ENCODE measurements at places on chromosomes 11 and 22. TPM values are rescaled to one million over a fixed set of nuclear protein-coding genes. Genes with fewer than 3 reads are reported as not detected.

- DNase-seq, result no peak
These were observed 2.2 kb downstream of the GANAB start for GRCh38 chr11:62644220-62644619.

GRCh38 chr22:29049655-29050263 lies 11.9 kb downstream of the C22orf31 start:
- DNase-seq, result no peak

DNA sequence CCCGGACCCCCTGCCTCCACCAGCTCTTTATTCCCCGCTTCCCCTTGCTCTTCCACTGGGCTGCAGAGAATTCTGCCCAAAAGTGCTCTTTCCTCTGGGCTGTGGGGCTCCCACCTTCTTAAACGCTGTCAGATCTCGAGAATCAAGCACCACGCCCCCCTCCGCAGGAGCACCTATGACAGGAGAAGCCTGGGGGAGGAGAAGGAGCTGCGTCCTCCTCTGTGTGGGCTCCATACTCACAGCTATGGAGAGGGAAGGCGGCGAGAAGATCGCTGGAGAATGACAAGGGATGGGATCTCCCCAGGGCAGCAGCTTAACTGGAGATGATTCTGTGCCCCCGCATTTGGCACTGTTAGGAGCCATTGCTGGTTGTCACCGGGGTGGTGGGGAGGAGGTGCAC lies 19.7 kb downstream of the SHISAL1 start:
- no peak for DNase-seq

GRCh38 chr11:94803491-94803890 lies 35.3 kb downstream of the AMOTL1 start:
- DNase-seq, result no peak

DNA sequence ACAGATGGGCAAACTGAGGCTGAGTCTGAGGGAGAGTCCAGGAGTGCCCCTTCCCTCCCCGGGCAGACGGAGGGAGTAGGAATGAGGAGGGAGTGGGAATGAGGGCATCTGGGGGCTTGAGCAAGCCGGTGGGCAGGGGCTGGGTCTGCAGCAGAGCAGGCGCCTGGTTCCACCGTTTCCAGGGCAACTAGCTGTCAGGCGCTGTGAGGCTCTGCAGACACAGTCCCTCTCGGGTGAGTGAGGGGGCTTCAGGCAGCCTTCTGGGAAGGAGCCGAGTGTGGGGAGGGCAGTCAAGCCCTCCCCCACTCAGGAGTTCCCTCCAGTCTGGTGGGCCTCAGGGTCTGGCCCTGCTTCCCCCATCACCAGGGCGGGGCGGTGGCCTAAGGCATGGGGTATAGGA lies 19.0 kb downstream of the TMEM258 start:
- DNase-seq, result no peak

DNA sequence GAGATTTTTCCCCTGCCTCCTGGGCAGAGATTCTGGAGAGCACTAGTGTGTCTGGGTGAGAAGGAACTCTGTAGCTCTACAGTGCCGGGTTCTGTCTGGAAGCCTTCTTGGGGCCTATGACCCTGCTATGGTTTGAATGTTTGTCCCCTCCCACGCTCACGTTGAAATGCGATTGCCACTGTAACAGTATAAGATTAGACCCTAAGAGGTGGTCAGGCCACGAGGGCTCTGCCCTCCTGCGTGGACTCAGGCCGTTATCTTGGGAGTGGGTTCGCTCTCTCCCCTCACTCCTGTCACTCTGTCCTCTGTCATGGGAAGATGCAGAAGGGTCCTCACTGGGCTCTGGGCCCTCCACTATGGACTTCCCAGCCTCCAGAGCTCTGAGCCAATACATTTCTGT lies 3.5 kb downstream of the AP5B1 start:
- DNase-seq, result peak; percentile 62

- DNase-seq, result no peak
These were observed 541.2 kb upstream of the API5 start for GRCh38 chr11:42770444-42771065.

DNA sequence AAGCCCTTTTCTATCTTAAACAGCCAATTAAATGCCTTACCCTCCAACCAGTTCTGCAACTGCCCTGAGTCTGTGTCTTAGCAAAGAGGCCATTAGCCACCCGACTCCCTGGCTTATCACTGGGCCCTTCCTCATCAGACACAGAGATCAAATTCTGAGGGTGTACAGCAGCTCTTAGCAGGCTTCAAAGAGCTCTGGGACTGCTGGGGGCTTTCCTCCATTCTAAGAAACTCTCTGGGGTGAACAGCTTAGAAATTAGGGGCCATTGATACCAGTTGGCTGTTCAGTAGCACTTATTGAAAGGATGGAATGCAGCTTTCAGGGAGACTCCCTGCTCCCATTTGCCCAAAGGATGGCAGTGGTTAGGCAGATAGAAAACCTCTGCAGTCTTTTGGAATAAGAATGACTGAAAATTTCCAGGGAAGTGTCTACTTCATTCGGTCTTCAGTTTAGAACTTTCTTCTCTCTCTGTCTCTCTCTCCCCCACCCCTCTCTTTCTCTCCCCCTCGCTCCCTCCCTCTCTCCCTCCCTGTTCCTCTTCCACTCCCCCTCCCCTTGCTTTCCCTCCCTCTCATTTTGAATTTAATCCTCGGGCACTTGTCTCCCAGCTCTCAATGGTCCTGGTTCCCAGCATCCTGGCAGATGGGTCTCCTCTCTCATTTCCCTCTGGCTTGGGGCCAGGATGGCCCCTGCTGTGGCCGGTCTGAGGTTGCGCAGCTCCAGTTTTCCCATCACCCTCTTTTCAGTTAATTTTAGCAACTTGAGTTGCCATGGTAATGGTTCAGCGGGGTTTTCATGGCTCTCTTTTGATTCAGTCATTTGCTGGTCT lies 76.4 kb downstream of the COMMD9 start:
- DNase-seq, result no peak

GRCh38 chr22:30221121-30221992 lies 25.2 kb downstream of the LIF start:
- no peak for DNase-seq

RIN1 gene
- total RNA-seq, result 23.6 TPM

GRCh38 chr22:26429458-26430286 lies 612 bp downstream of the ASPHD2 start:
- DNase-seq, result no peak

Data from osteocyte (in vitro differentiated cells).